ENCODE measurements at places on chromosomes 4 and X.

GRCh38 chr4:41307638-41308037, 50.9 kb downstream of the UCHL1 start:
- no peak for DNase-seq

DNA sequence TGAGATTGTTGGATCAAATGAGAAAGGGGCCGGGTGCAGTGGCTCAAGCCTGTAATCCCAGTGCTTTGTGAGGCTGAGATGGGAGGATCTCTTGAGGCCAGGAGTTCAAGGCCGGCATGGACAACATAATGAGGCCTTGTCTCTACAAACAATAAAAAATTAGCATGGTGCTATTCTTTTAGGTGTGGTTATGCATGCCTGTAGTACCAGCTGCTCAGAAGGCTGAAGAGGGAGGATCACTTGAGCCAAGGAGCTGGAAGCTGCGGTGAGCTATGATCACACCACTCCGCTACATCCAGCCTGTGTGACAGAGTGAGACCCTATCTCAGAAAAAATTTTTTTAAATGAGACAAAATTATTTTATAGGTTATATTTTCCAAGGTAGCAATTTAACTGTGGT, 49.7 kb upstream of the TMEM150C start:
- DNase-seq: no peak

DNA sequence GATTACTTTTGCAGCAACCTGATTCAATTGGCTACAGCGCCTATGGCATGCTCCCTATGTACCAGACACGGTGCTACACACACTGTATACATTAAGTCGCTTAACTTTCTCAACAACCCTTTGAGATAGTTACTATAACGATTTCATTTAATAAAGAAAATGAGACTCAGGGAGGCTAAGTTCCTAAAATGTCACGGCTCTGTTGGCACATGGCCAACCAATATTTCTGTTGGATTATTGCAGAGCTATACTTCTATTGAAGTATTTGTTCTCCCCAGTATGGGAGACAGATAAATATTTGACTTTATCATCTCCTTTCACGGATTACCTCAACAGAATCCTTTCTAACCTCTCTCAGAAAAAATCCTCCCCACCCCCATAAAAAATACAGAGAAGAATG, 25.3 kb downstream of the CLNK start:
- no peak for DNase-seq

DNA sequence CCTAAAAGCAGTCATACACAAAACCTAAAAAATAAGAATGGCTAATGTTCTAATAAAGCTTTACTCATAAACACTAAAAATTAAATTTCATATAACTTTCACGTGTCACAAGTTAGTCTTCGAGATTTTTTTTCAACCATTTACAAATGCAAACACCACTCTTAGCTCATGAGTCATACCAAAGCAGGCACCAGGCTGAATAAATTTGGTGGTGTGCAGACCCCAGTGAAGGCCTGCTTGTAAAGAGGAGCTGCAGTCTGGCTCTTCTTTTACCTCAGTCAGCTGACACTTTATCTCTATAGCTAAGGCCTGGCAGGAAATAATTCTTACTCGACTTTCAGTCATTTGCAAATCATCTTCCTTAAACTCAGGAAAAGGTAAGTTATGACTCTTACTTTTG, 37.4 kb downstream of the CLOCK start:
- DNase-seq: no peak

DNA sequence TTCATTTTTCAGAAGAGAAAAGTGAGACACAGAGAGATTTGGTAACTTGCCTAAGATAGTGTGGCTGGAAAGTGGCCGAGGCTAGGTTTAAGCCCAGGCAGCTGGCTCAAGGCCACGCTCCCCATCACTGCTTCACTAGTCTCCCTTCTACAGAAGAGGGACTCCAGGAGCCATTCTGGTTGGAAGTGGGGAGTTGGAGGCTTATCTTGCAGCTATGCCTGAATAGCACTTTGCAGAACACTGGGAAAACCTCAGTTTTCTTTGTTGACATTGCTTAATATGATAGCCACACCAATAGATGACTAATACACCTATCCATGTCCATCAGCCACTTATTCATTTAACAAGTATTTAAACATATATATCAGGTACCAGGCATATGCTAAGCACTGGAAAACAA, 18.5 kb downstream of the LRRC66 start:
- DNase-seq: no peak

- no peak for DNase-seq
Measured at GRCh38 chrX:139211568-139212182, 318.9 kb upstream of the F9 start.

GRCh38 chr4:128461291-128462102, 173.9 kb upstream of the PGRMC2 start:
- no peak for DNase-seq

GRCh38 chr4:10079912-10080588, 36.5 kb downstream of the WDR1 start:
- DNase-seq: no peak

DNA sequence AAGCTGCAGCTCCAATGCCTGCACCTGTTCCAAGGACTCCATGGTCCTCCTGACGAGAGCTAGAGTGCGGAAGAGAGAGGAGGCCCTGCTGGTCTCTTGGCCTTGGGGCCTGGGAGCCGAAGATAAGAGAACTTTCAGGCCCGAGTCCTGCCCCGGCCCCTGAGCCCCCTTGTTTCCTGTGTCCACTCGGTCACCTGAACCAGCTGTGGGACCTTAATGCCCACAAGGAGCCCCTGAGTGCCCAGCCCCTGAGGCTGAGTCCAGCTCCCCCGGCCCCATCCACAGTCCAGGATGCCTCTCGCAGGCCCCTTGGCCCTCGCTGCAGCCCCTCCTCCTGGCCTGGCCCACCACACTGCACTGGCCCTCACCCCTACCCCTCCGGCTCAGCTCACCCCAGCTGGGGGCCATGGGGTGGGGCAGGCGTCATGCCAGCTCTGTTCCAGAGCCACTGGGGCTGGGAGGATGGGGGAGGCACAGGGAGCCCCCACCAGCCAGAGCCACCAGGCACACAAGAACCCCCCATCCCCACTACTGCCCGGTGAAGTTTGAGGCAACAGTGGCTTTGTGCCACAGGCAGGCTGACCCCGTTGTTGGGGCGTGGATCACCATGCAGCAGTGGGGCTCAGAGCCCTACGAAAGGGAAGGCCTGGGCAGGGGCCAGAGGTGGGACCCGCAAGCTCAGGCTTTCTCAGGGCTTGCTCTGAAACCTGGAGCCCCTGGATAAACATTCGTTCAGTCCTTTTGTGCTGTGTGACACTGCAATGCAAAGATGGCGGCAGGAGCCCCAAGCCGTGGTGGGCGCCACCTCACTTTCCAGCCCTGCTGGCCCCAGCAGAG, 14.1 kb downstream of the NAT8L start:
- no peak for DNase-seq

- no peak for DNase-seq
Measured at GRCh38 chr4:140557831-140558435, 10.8 kb downstream of the UCP1 start.

DNA sequence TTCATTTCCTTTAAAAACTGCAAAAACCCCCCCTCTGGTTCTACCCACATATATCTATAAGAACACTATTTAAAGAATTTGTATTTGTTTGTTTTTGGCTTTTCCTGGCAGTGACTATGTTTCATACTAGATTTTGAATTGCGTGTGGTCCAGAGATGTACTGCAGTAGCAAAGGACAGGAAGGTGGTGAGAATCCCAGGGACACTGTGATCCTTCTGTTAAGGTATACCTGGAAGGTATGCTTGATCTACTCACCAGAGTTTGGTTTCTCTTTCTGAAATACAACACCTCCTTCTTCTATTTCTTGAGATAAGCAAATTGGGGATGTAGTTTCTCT, 129.6 kb upstream of the RASGEF1B start:
- DNase-seq: no peak

GRCh38 chrX:136755411-136755810, 25.3 kb downstream of the ARHGEF6 start:
- DNase-seq: no peak

DNA sequence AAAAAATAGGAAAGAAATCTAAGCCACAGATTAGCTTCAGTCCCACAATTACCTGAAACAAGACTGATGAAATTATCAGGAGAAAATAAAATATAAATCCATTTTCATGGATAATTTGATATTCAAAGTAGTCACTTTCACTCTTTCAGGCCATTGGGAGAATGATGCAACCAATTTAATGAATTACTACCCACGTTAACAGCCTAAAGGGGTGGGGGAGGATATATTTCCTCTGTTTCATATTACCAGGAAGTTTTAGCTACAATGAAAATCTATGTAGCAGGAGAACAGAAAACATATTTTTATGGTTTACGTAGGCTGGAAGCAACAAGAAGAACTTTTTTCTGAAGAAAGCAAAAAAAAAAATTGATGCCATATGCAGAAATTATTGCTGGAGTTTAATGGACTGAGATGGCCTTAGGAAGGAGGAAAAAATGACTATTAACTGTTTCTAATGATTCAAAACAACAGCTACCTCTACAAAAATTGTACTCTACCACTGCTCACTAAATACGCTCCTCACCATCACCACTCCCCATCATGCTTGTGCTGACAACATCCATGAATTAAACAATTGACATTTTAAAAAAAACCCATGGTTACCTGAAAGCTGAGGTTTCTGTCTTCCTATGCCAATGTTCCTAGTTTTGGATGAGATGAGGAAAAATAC, 100.9 kb downstream of the CXXC4 start:
- no peak for DNase-seq

DNA sequence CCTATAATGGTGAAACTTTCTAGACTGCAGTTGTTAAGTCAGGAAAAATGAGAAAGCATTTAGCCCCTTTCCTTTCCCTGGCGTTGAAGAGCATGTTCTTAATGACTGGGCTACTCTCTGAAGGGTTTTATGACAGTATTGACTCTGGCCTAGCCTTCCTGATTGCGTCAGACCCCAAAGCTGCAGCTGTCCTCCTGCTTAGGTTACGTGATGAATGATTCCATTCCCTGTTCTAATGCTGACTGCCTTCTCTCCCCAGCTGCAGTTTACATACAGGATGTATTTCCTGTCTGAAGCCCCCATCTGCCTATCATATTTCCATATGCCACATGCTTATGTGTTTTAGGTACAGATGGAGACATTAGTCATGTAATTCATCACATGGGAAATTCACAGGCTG, 105.8 kb upstream of the EGFL6 start:
- no peak for DNase-seq

- no peak for DNase-seq
Measured at GRCh38 chrX:75986976-75987375, 185.9 kb upstream of the PBDC1 start.

- DNase-seq: no peak
Measured at GRCh38 chr4:14267373-14268060, 640.0 kb upstream of the BOD1L1 start.

DNA sequence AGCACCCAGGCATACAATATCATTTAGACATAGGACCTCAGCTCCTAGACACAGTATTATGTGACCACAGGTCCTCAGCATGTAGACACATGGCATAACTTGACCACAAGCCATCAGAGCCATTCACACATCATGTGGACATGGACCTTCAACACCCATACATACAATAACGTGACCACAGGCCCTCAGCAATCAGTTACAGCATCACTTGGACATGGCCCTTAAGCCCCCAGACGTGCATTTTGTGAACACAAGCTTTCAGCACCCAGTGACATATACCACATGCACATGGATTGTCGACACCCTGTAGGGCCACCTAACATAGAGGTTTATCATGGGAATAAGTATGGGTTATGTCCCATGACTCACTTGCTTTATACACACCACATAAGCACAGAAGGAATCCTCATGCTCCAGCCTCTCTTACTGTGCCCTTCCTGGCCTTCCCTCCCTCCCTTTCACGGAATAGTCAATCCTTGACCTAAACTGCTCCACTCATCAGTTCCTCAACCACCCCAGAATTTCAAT, 1.9 kb downstream of the TSPYL2 start:
- no peak for DNase-seq

GRCh38 chr4:85482010-85482738, 7.2 kb downstream of the ARHGAP24 start:
- DNase-seq: no peak

DNA sequence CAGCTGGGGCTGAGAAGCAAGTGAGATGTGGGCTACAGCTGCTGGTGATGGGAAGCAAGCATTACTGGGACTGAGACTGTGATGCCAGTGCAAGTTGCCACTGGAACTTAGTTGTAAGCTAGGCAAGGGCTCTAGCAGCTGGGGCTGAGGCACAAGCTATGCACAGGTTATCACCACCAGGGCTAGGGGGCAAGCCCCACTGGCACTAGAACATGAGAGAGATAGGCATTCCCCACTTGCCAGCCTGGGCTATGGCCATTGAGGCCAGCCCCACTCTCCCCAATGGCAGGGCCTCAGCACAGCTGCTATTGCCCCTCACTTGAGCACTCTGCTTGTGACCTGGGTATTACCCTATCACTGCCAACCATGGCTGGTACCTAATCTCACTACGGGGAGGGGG, 130.8 kb upstream of the SMIM31 start:
- DNase-seq: no peak
